ENCODE measurements at places on chromosomes 4 and X. TPM values are rescaled to one million over a fixed set of nuclear protein-coding genes. Genes with fewer than 3 reads are reported as not detected.

Gene PRICKLE3
- 40.1 TPM for total RNA-seq

Gene ARHGEF6
- total RNA-seq = 35.5 TPM

- DNase-seq = no peak
These were observed 334.7 kb downstream of the PPP1R2C start for GRCh38 chrX:42443267-42443666.

GRCh38 chrX:22542641-22543040 is 269.9 kb downstream of the CBLL2 start:
- DNase-seq = no peak

DNA sequence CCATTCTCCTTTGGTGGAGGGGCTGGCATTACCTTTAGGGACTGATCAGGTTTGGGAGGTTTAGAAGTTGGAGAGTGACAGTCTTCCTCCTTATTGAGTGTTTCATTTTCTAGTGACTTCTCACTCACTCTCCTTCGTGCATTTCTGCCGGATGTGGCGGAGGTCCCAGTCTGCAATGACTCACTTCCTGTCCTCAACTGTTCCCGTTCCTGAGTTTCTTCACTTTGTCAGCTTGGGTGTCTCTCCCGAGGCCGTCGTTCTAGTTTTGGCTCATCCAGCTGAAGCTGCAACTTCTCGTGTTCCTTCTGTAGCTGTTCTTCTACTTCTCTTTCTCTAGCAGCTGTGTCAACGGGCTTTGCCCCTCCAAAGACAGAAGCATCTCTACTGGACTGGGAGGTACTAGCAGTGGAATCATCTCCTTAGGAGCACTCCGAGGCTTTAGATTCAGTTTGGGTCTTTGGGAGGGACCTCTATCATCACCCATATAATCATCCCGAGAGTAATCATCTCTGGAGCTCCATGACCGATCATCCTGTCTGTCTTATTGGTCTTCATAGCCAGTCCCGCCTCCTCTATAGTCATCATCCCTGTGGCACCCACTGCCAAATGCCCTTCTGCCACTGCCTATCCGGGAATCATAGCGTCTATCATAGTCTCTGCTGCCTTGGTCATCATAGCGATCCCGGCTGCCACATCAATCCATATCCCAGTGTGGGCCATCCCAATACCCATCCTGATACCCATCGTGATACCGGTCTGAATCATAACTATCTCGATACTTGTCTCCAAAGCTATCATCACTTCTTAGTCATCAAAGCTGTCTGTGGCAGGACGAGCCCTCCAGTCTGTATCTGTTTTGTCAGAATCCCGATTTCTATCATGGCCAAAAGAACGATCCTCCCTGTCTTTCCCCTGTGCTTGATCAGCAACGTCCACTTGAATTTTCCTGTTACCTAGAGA is 35.3 kb upstream of the VSIG4 start:
- DNase-seq = no peak

DNA sequence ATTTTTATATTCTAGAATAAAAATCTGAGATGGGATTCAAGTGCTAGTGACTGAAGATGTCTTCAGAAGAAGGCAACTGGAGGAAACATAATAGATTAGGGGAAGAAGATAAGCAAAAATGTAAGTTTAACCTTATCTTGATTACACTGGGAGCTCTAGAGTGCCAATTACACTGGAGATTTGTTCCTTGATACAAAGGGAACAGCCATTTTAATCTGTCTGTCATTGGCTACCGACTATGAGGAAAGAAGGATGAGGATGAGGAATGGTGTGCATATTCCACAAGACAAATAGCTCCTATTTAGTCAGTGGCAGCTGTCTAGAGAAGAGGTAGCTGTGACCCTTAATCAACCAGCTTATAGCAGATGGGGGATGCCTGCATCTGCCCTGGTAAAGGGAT is 1034.5 kb upstream of the IGFBP7 start:
- DNase-seq = no peak

DNA sequence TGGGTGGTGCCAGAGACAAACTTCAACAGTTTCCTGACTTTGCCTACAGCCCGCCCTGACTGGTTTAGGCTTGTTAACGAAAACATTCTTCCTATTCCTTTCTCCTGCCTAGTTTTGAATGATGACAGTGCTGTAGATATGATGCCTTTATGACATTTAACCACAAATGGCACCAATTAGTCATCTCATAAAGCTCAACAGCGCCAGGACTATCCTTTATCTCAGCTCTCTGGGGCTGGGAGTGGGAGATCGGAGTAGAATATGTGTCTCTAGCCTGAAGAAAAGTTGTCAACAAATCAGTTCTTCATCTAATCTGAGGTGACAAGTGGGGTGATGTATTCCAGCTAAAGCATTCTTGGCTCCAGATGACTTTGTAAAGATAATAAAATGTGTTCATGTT is 64.6 kb upstream of the SH3RF1 start:
- DNase-seq = no peak

GRCh38 chrX:28997706-28998463 is 410.6 kb downstream of the IL1RAPL1 start:
- DNase-seq = no peak

DNA sequence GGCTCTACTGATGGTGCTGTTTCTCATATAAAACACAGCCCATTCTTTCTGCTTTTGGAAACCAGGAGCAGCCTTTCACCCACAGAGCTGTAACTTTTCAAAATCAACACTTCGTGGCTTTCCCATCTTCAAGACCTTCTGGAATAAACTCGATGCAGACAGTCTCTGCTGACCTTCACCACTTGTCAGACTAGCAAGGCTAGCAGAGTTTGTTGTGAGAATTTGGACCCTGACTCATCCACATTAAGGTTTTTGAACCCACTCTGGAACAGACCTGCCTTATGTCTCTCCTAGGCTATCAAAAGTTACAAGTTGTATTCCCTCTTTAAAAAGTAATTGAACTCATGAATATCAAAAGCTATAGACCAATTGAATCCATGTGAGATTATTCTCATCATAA is 88.6 kb downstream of the MAML3 start:
- DNase-seq = no peak
